HS-5 (cell line): ENCODE measurements at places on chromosomes 3 and 15.
A peak's percentile ranks its signal among the peaks of the same experiment; 100 is the strongest.

- DNase-seq = no peak
These were observed 428.5 kb upstream of the PROK2 start for GRCh38 chr3:72213296-72214065.

DNA sequence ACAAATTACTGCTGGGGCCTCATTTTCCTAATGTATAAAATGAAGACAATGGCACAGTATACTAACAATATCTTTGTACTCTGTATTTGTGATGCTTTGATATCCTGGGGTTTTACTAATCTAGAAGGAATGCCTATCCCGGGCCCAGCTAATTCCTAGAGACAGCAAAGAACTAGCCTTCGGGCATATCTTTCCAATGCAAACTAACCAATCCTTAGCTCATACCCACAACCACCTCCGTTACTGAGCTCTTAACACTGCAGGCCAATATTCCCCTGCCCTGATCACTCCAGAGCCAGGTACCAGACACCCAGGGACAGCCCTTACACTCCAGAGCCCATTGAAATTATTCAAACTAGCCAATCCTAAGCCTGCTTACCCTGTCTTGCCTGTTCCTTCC lies 309.0 kb downstream of the ULK4 start:
- no peak for DNase-seq

DNA sequence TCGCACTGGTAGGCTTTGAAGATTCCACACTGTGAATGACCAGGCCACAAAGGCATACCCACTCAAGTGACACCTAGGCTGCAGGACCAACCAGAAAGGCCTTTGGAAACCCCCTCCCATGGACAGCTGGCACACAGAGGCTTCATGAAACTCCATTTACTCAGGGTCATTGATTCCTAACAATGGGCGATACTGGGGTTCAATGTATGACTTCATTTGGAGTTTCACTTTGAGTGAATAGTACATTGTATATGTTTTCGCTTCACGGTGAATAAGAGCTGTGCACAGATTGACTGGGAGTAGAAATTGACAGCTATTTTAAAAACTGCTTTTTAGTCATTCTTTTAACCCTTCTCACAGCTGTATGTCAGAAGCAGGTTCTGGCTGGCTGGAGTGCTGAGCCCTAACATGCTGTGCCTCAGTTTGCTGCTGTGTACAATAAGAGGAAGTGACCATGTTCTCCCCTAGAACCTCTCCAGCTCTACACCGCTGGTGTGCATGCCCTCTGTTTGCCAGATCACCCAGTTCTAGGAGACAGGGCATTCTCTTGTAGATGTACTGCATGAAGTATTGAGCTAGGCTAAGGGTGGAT lies 15.4 kb upstream of the CX3CR1 start:
- no peak for DNase-seq

DNA sequence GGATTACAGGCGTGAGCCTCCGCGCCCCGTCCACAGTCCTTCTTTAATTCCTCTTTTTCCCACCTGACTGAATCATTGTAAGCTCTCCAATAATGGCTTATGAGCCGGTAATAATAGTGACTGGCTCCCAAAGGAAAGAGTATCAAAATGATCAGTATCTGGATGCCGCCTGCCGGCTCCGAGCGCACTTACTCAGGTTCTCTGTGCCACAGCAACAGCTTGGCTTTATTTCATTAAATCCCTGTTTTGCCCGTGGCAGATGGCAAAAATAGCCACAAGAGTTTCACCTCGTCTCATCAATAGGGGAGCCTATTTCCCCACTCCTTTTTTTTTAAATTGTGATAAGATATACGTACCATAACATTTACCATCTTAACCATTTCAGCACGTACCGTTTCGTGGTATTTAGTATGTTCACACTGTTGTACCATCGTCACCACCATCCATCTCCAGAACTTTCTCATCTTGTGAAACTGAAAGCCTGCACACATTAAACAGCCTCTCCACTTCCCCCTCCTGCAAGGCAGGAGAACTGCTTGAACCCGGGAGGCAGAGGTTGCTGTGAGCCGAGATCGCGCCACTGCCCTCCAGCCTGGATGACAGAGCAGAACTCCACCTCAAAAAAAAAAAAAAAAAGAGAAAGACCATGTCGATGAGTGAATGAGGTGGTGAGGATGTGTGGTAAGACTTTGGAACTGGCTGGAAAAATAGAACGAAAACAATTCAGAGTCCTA lies 80.7 kb upstream of the DLG1 start:
- DNase-seq = no peak

- no peak for DNase-seq
These were observed 224.3 kb downstream of the CDIN1 start for GRCh38 chr15:36803773-36804172.

GRCh38 chr15:74468341-74469032 lies 7.5 kb upstream of the UBL7 start:
- DNase-seq = no peak

DNA sequence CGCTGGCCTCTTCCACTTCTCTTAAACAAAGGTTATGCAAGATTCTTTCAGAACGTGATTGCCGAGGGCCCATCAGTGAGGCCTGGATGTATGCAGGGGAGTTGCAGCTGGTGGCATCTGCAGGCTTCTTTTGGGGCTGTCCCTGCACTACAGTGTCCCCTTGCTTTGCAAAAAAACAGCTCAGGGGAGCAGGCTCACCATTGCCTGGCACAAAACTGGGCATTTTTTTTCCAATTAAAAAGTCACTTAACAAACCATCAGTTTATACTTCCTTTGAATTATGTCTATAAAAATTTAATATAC lies 148.6 kb downstream of the ATP10A start:
- no peak for DNase-seq

DNA sequence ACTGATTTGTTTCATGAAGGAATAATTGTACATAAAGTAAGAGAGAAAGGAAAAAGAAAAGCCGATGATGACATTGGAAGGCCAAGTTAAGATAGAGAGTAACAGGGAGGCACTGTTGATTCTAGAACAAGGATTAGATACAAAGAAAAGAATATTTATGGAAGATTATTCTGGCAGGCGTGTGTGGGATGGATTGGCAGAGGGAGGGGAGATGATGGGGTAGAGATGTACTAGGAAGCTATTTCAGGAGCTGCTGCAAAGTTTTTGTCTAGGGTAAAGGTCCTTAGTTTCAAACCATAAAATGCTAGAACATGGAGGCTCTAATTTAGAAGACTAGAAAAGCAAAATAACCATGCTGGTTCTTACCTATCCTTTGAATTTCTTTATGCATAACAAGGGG lies 280.0 kb upstream of the LRRN1 start:
- no peak for DNase-seq

DNA sequence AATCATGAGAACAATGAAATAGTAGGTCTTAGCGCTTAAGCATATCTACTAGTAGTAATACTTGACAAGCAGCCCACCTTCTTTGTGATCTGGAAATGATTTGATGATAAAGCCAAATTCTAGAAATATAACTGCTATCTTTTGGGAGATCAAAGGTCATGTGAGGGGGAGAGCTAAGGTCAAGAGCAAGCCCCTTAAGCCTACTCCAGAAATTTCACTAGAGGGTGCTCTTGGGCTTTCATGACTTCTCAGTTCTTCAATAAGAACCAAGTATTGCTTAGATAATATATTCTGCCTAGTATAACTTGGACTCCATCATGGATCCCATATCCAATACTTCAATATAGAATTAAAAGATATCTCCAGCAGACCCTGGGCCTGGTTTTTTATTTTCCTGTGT lies 319.6 kb downstream of the ZBTB20 start:
- DNase-seq = peak; percentile 23

GRCh38 chr15:73504885-73505284 lies 61.9 kb downstream of the REC114 start:
- DNase-seq = no peak

DNA sequence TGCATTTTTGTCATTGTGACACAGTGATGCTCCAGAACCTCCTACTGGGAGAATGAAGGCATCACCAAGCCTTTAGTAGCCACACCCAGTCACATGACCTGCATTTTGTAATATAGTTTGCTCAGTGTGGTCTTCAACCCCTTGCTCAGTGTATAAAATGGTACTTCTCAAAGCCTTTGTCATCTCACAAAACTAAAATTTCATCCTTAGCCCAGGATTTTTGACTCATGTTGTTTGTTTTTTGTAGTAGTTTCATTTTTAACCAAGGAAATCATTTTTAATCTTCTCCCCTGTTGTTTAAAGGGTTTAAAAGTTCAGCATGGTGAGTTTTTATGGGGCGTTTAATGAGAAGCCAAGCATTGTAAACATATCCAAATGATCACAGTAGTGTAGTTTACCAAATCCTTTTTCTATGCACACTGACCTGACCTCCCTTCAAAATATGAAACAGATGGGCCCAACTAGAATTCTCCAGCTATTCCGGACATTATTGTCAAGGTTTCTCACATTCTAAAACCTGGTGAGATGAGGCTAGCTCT lies 123.5 kb upstream of the IL12A start:
- no peak for DNase-seq

GRCh38 chr3:148030975-148031374 lies 621.8 kb downstream of the ZIC1 start:
- no peak for DNase-seq

GRCh38 chr3:50179710-50180109 lies 11.7 kb upstream of the GNAT1 start:
- no peak for DNase-seq

GRCh38 chr3:69104586-69104985 lies 17.8 kb downstream of the LMOD3 start:
- DNase-seq = no peak

- no peak for DNase-seq
These were observed 198.7 kb downstream of the RORA start for GRCh38 chr15:61030451-61030850.

- DNase-seq = no peak
These were observed 2.2 kb upstream of the GLB1 start for GRCh38 chr3:33099109-33099645.

DNA sequence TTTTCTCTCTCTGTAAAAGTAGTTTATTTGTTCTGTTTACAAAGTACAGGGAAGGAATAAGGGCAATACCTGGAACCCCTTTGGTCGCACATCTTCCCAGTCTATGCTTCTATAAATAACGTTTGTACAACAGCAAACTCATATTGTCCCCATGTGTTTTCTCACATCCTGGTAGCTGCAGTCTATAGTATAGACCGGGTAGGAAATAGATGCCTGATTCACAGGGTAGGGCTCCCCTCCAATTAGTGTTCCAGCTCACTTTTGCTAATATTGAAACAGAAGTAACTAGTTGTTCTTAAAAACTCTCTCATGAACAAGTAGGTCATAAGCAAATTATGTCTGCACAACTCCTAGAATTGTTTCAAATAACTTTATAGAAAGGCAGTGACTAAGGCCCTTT lies 17.7 kb downstream of the ATG7 start:
- DNase-seq = no peak

DNA sequence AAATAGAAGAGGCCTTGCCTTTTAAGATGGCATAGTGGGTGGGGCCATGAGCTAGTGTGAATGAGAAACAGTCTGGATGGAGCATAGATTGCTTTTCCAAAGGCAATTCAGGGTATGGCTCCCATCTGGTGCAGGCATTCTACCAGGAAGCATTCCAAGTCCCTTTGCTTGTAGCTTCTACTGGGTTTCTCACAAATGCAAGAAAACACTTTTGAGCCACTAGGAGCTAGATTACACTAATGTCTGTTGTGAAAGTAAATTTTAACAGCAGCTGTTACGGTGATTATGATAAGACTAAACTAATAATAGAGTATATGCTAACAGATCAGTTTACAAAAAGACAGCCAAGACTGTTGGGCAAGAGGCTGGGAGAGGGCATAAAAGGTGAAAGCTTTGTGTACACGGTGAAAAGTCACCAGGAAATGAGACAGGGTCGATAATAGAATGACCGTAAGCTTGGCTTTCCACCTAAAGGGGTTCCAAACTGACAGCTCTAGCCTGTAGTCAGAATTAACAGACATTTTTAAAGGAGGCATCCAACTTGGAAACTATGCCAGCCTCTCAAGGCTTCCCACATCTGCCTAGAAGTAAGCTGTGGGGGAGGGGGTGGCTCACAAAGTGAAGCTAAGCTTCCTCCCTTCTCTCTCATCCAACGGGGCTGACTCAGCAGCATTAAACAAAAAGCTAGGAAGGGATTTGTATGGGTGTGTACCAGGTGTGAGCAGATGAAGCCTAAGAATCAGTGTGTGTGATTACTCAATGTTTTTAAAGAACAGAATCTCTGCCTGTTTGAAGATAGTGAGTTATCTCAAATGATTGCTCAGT lies 61.1 kb upstream of the GPD1L start:
- DNase-seq = peak; percentile 13

DNA sequence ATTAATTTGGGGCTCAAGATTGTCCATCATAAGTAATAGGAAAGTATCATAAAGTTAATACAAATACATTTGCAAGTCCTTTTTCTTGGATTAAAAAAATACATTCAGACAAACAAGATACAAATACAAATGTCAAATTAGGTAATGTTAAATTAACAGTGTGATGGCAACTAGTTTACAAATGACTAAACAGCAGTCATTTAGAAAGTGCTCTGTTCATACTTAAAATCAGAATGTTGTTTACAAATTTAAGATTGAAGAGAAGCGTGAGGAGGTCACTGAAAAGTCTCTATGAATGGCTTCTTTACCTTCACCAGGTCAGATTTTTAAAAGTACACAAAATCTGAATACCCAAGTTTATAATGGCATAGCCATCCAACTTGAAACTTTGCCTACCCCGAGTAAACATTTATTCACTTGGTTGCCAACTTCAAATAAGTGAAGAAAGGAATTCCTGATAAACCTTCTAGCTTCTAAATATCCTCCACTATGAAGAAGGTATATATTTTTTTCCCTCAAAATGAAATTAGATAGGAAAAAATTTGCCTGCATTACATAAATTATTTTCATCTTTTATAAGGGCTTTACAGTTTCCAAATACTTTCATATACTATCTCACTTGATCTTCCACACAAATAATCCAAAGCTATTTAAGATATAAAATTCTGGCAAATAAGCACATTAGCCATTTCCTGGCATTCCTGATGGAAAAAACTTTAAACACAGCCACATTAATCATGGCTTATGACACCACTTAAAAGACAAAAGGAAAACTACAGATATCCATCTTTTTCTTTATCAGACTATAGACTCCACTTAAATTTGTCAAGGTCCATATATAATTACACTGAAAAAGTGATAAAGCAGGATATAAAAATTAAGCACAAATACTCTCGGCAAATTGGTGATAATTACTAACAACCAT lies 11.5 kb upstream of the NEK10 start:
- no peak for DNase-seq

DNA sequence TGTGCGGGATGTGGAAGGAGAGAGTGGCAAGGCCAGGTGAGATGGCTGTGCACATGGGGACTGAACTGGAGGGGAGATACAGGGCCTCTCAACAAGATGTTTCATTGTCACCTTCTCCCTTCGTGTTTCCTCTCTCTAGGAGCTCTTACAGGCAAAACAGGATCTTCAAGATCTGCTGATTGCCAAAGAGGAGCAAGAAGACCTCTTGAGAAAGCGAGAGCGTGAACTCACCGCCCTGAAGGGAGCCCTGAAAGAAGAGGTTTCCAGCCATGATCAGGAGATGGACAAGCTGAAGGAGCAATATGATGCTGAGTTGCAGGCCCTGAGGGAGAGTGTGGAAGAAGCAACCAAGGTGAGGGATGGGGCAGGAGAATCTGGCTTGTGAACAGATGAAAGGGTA lies 85.2 kb downstream of the CGNL1 start:
- no peak for DNase-seq

GRCh38 chr15:98067339-98067738 lies 106.8 kb downstream of the ARRDC4 start:
- DNase-seq = peak; percentile 46
